ENCODE measurements at places on chromosomes 3 and 15. TPM values are rescaled to one million over a fixed set of nuclear protein-coding genes. Genes with fewer than 3 reads are reported as not detected.

DNA sequence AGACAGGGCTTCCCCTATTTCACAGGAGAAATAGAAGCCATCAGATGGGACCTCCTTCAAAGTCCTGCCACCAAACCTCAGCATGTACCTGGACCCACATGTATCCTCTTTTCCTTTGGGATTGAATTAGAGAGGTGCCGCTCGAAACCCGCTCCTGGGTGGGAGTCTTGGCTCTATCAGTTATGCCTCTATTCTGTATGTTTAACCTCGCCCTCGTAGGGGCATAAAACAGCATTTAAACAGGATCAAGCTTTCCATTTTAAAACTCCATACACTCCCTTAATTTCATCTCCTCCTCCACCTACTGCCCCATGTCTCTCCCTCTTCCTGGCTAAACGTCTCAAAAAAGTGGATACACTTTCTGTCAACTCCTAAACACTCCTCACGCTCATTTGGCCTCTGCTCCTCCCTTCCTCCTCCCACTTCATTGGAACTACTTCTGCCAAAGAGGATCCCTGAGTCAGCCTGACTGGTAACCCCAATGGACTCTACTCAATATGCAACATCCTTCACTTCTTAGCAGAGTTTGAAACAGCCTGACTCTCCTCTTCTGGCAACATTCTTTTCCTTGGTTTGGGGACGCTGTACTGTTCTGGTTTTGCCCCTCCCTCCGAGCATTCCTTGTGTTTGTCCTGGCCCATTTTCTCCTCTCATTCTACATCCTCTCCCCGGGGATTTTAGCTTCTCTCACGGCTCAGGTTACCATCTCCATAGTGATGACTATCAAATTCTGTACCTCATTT is 23.0 kb upstream of the MUC20 start:
- no peak for DNase-seq

Gene SPTSSB
- polyA plus RNA-seq: 4.7 TPM

Gene KBTBD8
- 1.4 TPM for polyA plus RNA-seq

DNA sequence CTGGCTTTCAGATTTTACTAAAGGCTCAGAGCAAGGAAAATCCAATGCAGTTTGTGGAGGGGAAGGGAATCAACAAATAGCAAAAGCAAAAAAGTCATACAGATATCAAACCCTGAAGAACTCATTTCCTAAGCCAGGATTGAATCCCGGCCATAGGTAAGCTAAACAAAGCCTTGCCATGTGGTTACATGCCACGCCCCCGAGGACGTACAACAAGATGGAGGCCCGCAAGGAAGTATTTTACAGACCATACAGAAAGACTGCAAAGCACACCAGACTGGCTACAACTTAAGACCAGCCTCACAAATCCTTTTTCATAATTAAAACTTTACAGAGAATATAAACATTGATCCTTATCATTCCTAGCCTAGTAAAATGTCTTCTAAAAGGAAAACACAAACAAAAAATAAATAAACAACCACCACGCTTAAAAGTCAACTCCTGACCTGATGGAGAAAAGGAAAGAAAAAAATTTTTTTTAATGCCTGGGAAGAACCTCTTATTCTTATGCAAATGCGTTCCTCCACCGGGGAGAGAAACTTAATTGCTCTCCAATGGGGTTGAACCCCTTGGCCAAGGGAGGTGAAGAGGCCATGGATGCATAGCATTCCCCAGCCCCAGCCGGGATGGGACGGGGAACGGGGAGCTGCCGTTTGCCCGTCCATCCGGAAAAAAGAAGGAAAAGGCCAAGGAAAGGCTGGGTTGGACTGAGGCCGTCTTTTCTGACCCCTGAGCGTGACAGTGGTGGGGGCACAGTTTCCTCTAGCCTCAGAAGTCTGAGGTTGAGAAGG is 39.3 kb downstream of the IL1RAP start:
- no peak for DNase-seq

Gene XCR1
- 0.15 TPM for polyA plus RNA-seq

Gene STAB1
- 37.6 TPM for polyA plus RNA-seq

GRCh38 chr3:14867936-14868570 is 49.3 kb downstream of the FGD5 start:
- no peak for DNase-seq

DNA sequence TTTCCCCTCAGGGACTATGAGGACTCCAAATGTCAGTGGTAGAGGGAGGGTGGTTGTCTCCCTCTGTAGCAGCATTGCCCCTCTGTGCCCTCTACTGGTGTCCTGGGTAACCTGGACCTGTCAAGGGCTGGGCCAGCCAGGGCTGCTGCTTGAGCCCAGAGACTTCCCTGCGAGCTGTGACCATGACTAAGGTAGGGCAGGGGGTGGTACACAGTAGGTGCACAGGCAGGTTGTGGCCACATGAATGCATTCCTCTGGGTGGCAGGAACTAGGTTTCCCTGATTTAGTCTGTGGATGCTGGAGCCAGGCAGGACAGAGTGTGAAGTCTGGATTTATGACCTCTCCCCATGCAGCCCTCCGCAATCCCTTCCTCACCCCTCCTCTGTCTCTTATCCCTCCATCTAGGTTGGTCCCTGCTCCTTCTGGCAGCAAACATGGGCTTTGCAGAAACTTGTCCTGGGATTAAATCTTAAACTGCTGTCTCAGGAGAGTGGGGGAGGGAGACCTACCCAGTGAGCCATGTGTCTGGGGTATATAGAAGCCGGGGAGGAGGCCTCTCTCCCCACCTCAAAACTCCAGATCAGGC is 8.7 kb upstream of the SEMA3F start:
- no peak for DNase-seq

Gene IQSEC1
- polyA plus RNA-seq: 32.1 TPM

Gene SH2D7
- 0.98 TPM for polyA plus RNA-seq
